ENCODE measurements at places on chromosomes 5 and 9.

- DNase-seq: no peak
Observed at GRCh38 chr5:110104060-110104725, 414.5 kb downstream of the MAN2A1 start.

DNA sequence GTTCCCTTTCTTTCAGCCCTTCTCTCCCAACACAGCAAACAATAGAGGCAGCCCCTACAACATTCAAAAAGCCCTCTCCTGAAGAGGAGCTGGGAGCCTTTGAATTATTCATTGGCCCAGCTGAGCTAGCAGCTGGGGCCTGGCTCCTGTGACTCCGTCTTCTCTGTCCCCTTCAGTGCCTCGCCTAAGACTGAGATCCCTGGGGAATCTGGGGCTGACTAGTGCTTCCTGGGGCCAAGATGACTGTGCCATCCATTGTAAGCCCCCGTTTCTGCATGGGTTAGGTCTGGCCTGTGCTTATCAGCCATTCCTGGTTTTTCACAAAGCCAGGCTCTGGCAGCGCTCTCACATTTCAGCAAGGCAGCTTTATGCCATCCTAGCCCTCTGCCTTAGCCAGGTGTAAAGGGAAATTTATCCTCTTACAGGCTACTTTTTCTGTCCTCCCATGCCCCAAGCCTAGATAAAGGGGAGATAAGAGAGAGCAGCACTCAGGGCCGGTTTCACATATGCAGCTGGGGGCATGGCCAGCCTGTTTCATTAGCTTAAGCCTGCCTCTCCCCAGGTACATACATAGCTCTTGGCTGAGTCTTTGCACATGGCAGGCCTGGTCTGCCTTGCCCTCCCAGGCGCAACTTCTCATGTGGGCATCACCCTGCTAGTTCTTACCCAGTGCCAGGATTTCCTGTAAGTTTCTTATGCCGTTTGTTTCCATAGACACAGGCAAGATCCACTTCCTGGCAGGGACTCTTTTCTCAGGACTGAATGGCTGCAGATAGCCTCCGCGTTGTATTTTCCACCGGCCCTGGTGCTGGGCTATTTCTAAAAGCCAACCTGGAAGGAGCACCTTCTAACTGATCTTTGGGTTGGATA lies 15.8 kb downstream of the PTPA start:
- no peak for DNase-seq

DNA sequence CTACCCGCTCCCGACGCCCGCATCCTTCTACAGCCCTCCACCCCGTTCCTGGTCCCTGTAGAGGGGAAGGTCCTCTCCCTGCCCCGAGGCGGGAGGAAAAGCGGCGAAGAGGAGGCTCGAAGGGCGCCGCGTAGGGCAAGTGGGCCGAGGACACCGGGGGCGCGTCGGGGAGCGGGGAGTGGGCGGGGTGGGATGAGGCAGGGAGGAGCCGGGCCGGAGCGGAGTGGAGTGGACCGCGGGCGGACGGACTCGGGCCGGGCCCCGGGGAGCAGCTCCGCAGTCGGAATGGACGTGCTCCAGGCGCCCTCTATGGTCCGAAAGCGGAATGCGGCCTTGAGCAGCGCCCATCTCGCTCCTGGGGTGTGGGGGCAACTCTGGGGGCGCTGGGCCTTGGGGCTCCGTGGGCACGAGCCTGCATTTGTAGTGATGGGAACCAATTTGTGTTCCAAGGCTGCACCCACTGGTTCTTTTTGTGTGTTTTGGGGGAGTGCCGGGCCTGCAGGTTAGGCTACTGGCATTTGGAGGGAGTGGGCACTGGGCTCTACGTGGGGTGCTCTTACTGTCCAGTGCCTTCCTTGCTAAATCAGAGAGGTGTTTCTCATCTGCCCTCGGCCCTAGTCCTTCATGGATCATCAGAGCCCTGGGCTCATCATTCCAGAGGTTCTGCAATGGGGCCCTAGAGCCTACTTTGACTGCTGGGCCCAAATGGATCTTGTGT lies 7.3 kb downstream of the IRX1 start:
- DNase-seq: no peak

- DNase-seq: no peak
Observed at GRCh38 chr5:6178846-6179532, 199.4 kb downstream of the MED10 start.

DNA sequence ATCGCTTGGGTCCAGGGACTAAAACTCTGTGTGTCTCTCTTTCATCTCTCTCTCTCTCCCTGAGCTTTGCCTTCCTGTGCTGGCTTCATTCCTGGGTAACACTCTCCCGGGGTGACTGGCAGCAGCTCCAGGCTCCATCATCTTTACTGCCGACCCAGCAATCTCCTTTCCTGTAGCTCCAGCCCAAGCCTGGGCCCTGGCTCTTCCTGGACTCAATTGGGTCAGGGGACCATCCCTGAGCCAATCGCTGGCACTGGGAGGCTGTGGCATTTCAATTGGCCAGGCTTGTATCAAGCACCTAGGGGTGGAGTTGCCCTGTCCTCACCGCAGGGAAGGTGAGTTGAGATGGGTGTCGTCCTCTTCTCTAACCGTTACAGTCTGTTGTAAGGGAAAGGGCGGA lies 31.9 kb downstream of the FAM240B start:
- no peak for DNase-seq

GRCh38 chr5:60765019-60765709 lies 65.2 kb upstream of the DEPDC1B start:
- no peak for DNase-seq
